ENCODE measurements at places on chromosomes 7 and 10. TPM values are rescaled to one million over a fixed set of nuclear protein-coding genes. Genes with fewer than 3 reads are reported as not detected.

CCL24 gene
- total RNA-seq: not detected

ACTL6B gene
- not detected for total RNA-seq

MYPN gene
- total RNA-seq: not detected

TRIM50 gene
- total RNA-seq: not detected

FKBP6 gene
- total RNA-seq: not detected

BHLHA15 gene
- not detected for total RNA-seq

- no peak for DNase-seq
These were observed 121.5 kb downstream of the SLIT1 start for GRCh38 chr10:97063983-97064837.

GRCh38 chr7:65609131-65609530 is 235.5 kb downstream of the ZNF92 start:
- no peak for DNase-seq

DNA sequence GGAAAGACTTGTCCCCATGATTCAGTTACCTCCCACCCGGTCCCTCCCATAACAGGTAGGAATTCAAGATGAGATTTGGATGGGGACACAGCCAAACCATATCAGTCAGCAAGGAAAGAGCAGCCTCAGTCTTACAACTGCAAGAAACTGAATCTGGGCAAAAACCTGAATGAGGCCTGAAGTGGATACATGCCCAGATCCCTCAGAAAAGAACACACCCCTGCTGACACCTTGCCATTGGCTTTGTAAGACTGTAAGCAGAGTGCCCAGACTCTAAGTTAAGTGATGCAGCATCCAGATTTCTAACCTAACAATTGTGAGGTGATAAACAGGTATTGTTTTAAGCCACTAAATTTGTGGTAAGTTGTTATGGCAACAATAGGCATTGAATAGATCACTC is 670.8 kb downstream of the SORCS1 start:
- no peak for DNase-seq

ZNF12 gene
- total RNA-seq: 38.4 TPM

NAT16 gene
- total RNA-seq: not detected

TAS2R40 gene
- not detected for total RNA-seq

GRCh38 chr10:10730471-10731043 is 287.1 kb upstream of the CELF2 start:
- no peak for DNase-seq

DNA sequence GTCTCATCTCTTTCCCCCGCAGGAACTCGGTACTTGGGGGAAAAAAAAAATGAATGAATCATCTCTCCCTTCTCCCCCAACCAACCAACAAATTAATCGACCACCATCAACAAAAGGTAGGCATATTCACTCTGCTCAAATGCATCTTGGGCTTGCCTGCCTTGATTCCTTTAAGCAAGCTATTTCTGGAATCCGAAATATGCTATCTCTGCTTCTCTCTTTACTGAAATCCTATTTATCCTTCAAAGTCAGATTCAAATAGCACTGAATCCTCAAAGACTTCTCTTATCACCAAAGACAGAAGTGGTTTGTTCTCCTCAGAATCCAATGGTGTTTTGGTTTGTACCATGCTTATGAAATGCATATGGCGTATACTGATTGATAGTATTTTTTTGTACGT is 49.6 kb upstream of the TPK1 start:
- DNase-seq: no peak

- DNase-seq: no peak
These were observed 319.0 kb downstream of the DGKB start for GRCh38 chr7:14583518-14583917.

DNA sequence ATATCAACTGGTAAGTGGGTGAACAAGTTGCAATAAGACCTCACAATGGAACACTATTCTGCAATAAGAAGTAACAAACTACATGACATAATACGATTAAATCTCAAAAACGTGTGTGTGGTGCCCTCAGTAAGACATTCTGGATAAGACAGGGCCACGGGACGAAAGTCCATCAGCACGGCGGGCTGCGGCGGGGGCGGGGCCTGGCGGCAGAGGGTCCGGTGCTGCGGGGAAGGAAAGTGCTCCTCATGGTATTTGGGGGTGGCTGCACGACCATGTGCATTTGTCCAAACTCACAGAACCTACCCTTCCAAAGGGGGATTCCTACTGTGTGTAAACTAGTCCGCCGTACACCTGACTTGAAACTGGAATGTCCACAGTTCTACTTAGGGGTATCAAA is 341.8 kb downstream of the TCERG1L start:
- no peak for DNase-seq

All from natural killer cell (primary cell).